Activated CD4-positive, alpha-beta T cell treated with anti-CD3 and anti-CD28 coated beads for 4 hours (primary cell): ENCODE measurements at places on chromosomes 13 and 19.

DNA sequence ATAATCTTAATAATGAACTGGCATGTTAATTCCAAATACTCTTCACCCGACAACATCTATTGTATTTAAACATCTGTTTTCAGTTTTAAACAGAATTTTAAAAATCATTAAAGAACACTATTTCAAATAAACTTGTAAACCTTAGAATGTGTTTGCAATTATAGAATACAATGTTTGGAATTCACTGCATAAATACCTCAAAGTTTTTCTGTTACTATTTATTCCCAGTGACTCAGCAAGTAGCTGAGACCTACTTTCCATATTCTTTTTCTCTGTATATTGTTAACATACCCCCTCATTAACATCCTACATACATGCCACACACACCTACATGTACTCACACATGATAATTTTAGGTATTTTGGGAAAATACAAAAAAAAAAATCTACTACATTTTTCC, 1134.3 kb downstream of the SLITRK1 start:
- DNase-seq = no peak

DNA sequence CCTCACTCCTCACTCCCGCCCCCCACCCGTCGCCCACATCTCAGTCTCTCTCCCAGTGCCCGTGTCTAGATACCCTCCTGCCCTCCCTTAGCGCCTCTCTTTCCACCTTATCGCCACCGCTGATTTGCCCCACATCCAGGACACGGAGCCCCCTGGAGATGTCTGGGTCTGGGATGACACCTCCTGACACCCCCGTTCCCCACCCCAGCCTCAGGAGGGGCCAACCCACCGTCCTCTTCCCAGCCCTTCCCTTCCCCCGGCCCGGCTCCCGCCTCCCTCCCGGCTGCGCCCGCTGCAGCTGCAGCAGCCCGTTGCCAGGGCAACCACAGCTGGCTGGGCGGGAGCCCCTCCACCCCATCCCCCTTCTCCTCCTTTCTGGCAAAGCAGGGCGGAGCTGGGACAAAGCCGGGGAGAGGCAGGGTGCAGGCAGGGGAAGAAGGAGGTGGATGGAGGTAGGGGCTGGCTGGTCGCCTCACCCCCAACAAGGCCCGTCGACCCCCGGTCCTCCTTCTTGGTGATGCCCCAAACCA, 13.5 kb downstream of the DPF1 start:
- DNase-seq = no peak

DNA sequence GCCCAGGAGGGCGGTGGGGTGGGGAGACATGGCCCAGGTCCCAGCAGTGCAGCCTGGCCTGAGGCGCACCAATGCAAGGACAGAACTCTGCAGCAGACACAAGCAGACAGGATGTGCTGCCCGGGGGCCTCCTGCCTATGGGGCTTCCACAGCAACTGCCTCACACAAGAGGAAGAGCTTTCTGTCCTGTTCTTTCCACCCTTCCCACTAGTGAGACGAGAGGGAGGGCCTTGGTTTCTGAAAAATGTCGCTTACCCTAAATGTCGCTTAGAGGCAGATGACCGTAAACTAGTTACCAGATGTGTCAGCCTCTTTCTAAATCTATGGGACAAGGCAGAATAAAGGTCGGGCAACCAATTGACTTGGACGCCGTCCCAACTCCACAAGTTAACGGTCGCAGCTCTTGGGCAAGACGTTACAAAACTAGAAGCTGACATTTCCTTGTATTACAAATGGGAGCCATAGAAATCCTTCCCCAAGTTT, at the start of gene LAIR1:
Gene LAIR1, minus strand, starts transcription at position 157 of the 483 bp plus-strand sequence. Its CDS starts 127 bp downstream, at position 30.
- peak; percentile 55 for DNase-seq

- DNase-seq = peak; percentile 10
Measured at GRCh38 chr19:10604460-10604980, 17.4 kb upstream of the AP1M2 start.

- no peak for DNase-seq
Measured at GRCh38 chr19:23118400-23118799, 1.6 kb downstream of the ZNF730 start.

GRCh38 chr19:46391296-46392251, 21.8 kb downstream of the CCDC8 start:
- no peak for DNase-seq

GRCh38 chr19:8506402-8506957, 4.0 kb upstream of the PRAM1 start:
- no peak for DNase-seq

DNA sequence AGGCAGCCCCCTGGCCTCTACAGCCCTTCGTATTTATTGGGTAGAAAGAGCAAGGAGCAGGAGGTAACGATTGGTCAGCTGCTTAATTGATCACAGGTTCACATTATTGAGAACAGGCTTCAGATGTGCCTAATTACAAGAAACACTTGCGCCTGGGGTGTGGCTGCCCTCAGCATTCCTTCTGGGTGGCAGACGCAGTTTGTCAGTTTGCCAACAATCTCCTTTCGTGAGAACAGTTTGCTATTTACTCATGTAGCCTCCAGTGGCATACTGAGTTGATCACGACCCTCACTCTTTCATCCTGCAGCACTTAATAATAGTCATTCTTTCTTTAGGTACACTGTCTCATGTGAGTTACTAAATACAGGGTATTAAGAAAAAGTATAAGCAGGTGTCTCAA, 985.6 kb downstream of the SLITRK5 start:
- no peak for DNase-seq

- no peak for DNase-seq
Measured at GRCh38 chr13:42623916-42624315, 50.0 kb downstream of the TNFSF11 start.

GRCh38 chr19:35211545-35212230, 16.9 kb downstream of the FAM187B start:
- peak; percentile 66 for DNase-seq

- no peak for DNase-seq
Measured at GRCh38 chr19:54294539-54294938, 13.6 kb upstream of the LILRB2 start.

- no peak for DNase-seq
Measured at GRCh38 chr19:19661675-19662251, 1.7 kb downstream of the ATP13A1 start.

GRCh38 chr19:53012006-53012405, 1.7 kb upstream of the ERVV-1 start:
- no peak for DNase-seq
